ENCODE measurements at places on chromosomes 3 and 15.

GRCh38 chr3:42714171-42714852, 11.7 kb upstream of the HHATL start:
- DNase-seq, result no peak

- DNase-seq, result no peak
These were observed 4.6 kb upstream of the GPR156 start for GRCh38 chr3:120289636-120290035.

DNA sequence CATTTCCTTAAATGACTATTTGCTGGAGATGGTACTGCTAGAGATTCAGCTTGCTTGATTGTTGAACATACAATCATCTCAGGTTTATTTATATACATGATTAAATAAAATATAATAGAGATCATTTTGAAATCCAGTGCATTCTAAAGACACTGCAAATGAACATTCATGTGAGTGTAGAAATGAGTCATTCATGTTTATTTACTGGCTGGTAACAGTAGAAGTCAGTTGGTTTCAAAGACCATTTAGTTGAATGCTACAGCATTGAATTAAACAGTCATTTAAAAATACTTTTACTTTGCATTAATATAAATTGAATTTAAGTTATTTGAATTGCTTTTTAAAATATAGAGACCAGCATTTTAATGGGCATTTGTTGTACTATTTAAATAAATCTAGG, 551.9 kb upstream of the GOLIM4 start:
- DNase-seq, result no peak

DNA sequence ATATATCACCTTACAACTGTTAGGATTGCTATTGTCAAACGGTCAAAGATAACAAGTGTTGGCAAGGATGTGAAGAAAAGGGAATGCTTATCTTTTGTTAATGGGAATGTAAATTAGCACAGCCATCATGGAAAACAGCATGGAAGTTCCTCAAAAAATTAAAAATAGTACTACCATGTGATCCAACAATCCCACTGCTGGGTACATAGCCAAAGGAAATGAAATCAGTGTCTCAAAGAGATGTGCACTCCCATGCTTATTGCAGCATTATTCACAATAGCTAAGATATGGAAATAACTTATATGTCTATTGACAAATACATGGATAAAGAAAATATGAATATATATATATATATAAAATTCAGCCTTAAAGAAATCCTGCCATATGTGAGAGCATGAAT, 274.6 kb downstream of the EDEM1 start:
- no peak for DNase-seq

GRCh38 chr3:177764933-177765332, 567.7 kb upstream of the TBL1XR1 start:
- DNase-seq, result no peak

DNA sequence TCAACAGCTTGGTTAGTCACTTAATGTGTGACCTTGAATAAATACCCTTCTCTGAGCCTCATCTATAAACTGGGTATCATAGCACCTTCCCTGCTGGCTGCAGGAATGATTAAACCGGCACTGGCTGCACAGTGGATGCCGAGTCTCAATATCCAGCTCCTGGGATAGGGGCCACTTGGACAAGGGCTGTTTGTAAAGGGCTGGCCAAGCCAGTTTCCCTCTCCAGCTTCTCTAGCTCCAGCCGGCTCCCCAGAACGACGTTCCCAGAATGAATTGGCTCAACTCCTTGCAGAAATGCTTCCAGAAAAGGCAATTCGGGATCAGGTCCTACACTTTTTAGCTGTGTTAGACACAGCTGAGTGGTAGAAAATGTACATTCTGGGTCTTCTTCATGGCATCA, 58.8 kb downstream of the LSM3 start:
- no peak for DNase-seq

GRCh38 chr3:9019259-9019961, 56.1 kb upstream of the RAD18 start:
- DNase-seq, result no peak

DNA sequence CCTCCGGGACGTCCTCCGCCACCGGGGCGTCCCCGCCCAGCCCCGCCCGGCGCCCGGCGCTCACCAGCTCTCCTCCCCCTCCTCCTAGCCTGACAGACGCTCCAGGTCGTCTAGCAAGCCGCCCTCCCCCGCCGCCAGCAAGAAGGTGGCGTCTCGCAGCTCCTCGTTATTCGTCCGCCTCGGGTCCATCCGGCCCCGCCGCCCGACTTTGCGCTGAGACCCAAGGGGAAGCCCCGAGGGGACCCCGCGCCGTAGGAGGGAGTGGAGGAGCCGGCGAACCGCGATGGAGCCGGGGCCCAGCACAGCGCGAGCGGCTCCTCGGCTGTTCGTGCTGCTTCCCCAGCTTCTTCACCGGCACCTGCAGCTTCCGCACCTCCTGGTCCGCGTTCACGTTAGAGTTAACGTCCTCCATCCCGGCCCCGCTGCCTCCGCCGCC, 26.3 kb upstream of the MTHFS start:
- DNase-seq, result peak; percentile 54

Data from Kasumi-1 (cell line).